Stimulated activated CD4-positive, alpha-beta T cell treated with anti-CD3 and anti-CD28 coated beads, Interleukin-1b, Interleukin-23, amount 100 ng/mL, for 1 hour (primary cell): ENCODE measurements at places on chromosomes 13 and 19.

DNA sequence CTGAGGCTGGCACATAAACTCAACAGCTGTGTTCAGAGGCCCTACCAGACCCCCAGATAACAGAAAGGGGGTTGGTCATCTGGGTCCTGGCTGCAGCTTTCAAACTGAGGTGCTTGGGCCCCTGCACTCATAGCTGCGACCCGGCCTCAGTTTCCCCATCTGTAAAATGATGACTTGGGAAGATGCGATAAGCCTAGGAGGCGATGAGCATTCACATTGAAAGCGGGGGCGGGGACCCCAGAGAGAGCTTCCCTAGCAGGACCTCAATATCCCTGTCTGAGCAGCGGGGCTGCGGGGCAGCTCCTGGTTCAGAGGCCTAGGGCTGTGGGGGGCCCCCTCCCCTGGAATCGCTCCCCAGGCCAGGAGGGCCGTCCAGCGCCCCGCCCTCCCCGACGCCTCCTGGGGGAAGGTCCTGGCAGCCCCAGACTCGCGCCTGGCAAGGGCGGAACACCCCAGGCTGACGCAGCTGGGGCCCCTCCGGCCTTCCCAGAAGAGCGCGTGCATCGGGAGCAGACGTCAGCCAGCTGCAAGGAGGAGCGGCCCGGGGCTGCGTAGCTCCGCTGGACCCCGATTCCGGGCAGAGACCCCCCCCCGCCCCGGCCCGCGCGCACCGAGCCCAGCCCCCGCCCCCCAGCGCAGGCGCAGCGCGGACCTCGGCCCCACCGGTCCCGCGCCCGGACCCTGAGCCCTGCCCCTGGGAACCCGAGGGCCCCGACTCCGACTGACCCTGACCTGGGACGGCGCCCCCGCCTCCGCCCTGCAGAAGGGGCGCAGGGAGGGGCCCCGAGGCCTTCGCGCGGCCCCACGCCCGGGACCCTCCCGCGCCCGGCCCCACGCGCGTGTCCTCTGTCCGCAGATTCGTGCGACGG, 3.5 kb downstream of the FSTL3 start:
- no peak for DNase-seq

- DNase-seq = no peak
These were observed 12.7 kb downstream of the FOXO1 start for GRCh38 chr13:40653527-40654318.

DNA sequence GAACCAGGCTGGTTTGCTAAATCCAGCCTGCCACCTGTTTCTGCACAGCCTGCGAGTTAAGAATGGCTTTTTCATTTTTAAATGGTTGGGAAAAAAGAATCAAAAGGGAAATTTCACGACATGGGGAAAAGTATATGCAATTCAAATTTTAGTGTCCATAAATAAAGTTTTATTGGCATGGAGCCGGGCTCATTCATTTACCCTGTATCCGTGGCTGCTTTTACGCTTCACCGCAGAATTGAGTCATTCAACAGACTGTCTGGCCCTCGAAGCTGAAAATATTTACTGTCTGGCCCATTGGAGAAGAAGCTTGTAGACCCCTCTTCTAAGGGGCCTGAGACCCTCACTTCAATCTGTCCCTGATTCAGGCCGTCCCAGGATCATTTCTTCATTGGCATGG, 26.1 kb downstream of the IER2 start:
- no peak for DNase-seq

GRCh38 chr13:35855531-35856019, 275.6 kb downstream of the DCLK1 start:
- DNase-seq = no peak

- peak; percentile 73 for DNase-seq
These were observed at the start of gene ZNF296 for GRCh38 chr19:45076029-45076850. Gene ZNF296, minus strand, starts transcription at chr19:45076478. Its CDS starts 105 bp downstream, at chr19:45076373.
